ENCODE measurements at places on chromosomes 1 and 21. TPM values are rescaled to one million over a fixed set of nuclear protein-coding genes. Genes with fewer than 3 reads are reported as not detected.

DNA sequence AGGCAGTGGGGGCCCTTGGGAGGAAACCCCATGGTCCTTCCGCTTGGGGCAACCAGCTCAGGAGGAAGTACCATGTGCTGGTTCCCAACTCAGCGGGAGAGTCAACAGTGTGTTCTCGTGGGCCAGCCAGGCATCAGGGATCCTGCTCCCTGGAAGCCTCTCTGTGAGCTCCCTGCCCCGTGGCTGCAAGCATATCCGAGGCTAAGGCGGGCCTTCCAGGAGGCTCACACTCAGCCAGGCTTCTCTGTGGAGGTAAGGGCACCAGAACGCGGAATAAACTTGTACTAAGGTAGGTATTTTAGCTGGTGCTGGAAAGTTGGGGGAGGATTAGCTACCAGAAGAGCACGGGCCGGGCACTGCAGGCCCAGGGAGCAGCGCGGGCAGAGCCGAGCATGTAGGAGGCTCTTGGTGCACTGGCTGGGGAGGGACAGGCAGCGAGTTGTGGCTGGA lies 74.7 kb upstream of the POU3F1 start:
- no peak overlapping the region for H3K27ac ChIP-seq
- H3K4me1 ChIP-seq, result no peaks in the 10 kb centered on the region
- no peaks in the 10 kb centered on the region for H3K27me3 ChIP-seq
- no peaks in the 10 kb centered on the region for H3K36me3 ChIP-seq
- no peak overlapping the region for H3K4me3 ChIP-seq

- H3K36me3 ChIP-seq, result no peaks in the 10 kb centered on the region
- H3K27me3 ChIP-seq, result no peaks in the 10 kb centered on the region
- H3K4me3 ChIP-seq, result no peak overlapping the region
- no peaks in the 10 kb centered on the region for H3K4me1 ChIP-seq
- H3K27ac ChIP-seq, result no peak overlapping the region
Observed at GRCh38 chr1:151956957-151957497, 36.6 kb downstream of the S100A10 start.

DNA sequence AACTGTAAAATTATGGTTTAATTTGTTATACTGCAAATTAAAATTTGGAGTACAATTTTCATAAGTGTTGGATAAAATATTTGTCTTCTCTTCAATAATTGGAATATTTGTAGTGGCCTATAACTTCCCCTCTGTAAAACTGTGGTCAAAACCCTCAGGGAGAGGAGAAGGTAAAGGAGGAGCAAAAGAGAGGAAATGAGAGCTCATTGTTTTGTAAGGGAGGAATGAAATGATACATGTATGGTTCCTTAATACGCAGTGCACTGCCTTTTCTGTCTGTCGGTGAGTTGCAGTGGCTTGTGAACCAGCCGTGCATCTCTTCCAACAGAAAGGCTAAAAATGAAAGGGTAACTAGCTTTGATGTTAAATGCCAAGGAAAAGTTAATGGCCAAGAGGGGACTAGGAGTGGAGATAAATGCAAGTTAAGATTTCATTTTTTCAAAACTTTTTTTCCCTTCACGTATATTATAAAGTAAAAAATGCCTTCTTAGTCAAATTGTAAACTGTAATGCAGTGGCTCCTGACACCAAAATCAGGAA lies 26.4 kb downstream of the LRRC8D start:
- no peak overlapping the region for H3K27ac ChIP-seq
- no peaks in the 10 kb centered on the region for H3K27me3 ChIP-seq

NR1I3 gene
- not detected for total RNA-seq
